ENCODE measurements at places on chromosomes 7 and 10. TPM values are rescaled to one million over a fixed set of nuclear protein-coding genes. Genes with fewer than 3 reads are reported as not detected.
A peak's percentile ranks its signal among the peaks of the same experiment; 100 is the strongest.

MYL10 gene
- total RNA-seq = not detected

- DNase-seq = no peak
Measured at GRCh38 chr7:92830532-92831110, 5.8 kb downstream of the CDK6 start.

PODXL gene
- total RNA-seq = 4.1 TPM

DNA sequence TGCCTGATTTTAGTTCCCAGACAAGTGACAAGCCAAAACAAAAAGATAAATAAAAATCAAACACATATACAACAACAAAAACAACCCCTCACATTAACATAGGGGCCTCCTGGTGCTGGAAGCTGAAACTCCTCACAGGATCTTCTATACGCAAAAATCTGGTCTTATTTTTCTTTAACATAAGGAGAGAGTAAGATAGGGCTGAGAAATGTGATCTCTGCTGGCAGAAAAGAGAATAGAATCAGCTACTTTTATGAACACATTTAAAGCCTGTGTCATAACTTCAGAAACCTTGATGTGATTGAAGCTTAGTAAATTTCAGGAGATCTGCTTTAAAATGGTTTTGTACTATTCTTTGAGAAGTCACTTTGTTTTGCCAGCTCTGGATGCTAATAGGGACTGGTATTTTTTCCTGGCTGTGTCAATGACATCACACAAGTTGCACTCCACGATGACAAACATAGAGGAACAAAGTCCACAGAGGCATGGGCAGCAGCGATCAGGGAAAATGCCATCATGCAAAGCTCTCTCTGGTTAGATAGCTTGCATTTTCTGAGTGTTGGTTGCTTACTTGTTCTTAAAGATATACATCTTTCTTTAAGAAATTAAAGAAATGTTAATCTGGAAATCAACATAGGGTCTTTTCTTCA, 176.6 kb upstream of the SP4 start:
- DNase-seq = no peak

DNA sequence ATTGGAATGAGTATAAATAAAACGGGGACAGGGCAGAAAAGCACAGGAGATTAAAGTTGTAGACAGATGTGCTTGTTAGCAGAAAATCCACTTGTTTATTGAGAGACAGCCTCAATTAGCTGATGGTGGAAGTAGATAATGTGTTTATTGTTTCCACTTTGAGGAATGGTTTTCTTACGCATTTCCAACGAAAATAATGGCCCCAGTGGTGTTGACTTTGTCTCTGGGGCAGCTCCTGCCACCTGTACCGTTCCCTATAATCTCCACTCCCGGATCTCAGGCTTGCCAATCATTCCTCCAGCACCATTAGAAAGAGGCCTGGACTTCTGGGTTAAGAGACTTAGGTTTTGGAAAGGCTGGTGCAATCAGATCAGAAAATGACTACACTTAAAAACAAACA, 638.7 kb downstream of the PARD3 start:
- DNase-seq = no peak

DNA sequence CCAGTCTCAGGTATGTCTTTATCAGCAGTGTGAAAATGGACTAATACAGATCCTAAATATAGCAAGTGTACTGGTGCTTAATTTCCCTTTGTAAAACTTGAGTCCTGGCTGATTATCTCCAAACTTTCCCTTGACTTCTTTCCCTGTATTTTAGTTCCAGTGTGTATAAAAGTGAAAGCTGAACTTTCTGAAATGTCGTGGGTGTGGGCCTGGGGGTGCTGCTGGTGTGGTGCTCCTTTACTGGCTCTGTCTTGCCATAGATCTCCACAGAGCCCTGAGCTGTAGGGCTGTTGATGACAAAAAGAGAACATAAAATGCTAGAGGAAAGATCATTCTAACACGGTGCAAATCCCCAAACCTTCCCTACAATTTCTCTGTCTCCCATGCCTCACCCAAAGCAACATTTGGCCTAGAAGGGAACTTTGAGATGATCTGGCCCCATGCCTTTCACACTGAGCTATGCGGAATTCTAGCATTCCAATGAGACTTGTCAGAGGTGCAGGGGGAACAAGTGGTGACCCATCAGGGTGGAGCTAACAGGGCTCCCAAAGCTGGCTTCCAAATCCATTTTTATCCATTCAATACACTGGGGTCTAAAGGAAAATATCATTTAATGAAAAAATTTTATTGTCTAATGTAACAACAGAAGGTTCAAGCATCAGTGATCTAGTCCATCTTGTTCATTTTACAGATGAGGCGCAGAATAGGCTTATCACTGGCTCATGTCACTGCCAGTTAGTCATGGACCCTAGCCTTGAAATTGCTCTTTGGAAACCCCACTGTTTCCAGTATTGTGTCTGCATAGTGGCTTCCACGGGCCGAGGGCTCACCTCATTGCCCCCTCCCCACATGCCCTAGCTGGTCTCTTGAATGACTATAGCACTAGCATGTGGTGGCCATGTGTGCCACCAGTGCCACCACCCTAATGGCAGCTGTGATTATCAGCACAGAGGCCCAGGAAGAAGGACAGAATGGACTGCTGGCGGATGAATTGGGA, 1000.9 kb downstream of the LRMDA start:
- DNase-seq = peak; percentile 59

DNA sequence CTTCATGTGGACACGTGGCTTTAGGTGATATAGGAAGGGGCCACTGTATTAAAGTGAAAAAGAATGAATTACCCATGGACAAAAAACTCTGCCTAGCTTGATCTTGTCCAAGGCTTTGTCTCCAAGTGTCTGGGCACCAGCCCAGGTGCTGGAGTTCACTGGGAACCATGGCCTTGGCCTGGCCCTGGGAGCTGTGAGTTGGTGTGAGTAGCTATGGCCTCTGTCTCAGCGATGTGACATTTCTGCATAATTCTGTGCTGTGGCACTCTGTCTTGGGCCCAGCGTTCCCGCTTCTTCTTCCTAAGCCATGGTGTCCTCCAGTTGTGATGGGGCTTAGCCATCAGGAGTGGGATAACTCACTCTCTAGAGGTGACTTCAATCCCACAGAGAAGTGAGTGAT, 119.0 kb upstream of the PPP2R2D start:
- no peak for DNase-seq

DNA sequence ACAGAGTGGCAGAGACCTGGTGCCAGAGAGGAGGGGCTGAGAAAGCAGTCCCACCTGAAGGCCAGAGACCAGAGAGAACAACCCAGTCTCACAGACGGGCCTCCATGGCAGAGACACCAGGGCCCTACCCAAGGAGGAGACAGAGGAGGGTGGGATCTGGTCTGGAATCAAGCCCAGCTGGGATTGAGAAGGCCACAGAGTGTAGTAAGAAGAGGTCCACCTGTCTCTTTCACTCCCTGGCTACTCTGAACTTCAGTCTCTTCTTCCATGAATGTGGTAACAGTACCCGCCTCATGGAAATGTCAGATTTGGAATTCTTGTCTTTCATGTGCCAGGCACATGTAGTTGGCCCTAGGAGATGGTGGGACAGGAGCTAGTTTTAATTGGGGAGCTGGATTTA, 55.6 kb downstream of the CLIP2 start:
- no peak for DNase-seq

DNA sequence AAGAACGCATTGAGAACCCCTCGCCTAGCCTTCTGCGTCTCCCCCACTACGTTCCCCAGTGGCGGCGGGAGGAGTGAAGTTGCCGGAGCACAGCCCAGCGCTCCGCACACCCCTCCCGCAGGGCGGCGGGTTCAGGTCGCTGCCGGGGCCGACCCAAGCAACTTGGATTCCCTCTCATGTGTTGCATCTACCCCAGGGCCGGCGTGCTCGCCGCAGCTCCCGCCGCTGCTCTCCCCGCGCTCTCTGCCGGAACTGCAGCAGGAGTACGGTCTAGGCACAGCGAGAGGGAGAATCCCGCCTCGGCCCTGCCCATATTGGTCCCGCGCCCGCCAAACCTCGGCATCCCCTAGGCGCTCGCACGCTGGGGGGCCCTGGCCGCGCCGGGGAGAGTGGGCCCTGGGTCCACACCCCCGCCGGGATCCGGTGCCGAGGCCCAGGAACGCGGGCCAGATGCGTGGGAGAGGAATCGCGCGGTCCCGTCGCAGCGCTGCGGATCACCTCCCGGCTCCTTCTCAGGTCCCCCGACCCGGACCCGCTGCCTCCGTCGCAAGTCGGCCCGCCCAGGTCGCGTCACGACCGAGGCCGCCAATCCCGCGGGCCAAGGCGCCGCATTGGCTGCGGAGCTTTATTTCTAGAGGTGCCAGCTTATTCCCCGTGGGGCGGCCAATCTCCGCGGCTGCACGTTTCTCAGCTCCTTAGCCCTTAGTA, 648 bp upstream of the TMEM243 start:
- DNase-seq = peak; percentile 85

GRCh38 chr10:33382921-33383713, 48.6 kb upstream of the NRP1 start:
- no peak for DNase-seq

AGR2 gene
- 18.3 TPM for total RNA-seq

DNA sequence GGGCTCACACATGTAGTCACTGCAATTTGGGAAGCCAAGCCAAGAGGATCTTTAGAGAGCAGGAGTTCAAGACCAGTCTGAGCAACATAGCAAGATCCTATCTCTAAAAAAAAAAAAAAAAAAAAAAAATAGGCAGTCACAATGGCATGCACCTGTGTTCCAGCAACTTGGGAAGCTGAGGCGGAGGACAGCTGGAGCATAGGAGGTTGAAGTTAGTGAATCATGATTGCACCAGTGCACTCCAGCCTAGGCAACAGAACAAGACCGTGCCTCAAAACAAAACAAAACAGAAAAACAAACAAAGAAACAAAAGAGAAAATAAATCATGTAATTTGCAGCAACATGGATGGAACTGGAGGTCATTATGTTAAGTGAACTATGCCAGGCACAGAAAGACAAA, 33.6 kb upstream of the BICC1 start:
- DNase-seq = no peak

DNA sequence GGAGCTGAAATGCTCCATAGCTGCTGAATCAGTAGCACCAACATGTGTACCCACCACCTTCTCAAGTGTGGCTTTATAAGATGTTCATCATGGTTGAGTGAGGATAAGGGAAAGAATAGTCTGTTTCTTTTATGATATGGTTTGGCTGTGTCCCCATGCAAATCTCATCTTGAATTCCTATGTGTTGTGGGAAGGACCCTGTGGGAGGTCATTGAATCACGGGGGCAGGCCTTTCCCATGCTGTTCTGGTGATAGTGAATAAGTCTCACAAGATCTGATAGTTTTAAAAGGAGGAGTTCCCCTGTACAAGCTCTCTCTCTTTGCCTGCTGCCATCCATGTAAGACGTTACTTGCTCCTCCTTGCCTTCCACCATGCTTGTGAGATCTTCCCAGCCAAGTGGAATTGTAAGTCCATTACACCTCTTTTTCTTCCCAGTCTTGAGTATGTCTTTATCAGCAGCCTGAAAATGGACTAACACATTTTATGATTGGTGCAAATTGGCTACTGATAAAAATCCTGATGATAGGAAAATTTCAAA, 799.9 kb downstream of the TNS3 start:
- DNase-seq = no peak

DNA sequence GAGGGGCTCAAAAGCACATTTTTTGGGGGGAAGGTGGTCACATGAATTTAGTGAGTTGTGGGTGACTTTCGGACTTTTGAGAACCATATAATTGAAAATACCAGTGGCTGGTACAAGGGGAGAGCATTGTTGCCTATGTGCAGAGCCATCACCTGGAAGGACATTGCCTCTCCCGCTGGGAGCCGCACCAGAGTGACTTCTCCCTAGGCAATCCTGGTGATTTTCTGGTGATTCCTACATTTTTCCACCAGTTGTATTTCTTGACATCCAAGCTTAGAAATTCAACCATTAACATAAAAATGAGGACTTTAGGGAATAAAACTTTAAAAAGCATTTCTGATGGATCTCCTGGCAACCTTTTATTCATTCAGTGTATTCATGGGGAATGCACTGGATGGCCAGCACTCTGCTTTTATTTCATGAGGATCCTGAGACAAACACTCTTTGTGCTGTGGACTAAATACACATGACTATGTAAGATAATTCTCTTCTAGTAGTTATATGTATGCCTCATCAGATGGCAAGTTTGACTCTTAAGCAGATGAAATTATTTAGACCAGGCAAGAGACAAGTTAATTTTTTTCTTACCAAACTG, 41.8 kb upstream of the MKI67 start:
- DNase-seq = no peak

- no peak for DNase-seq
Measured at GRCh38 chr7:157825325-157825724, 488.5 kb downstream of the DNAJB6 start.

GRCh38 chr10:131186547-131187253, 124.8 kb downstream of the TCERG1L start:
- DNase-seq = no peak

ARHGAP19 gene
- total RNA-seq = 15.2 TPM

DNA sequence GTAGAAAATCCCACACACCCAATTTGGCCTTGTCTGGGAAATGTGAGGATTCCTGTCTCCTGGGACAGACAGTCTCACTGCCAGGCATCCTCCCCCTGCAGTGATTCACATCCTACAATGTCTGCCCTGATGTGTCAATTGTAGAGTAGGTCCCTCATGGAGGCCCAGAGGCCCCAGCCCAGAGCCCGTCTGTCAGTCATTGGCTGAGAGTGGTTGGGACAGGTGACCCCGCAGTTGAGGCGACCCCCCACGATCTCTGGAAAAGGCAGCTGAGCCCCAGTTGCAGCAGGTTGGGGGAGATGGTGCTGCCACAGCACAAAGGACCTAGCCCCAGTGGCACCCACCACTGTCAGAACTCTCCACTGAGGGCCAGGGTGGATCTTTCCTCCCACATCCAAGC, 84.3 kb upstream of the INSIG1 start:
- DNase-seq = no peak

DNA sequence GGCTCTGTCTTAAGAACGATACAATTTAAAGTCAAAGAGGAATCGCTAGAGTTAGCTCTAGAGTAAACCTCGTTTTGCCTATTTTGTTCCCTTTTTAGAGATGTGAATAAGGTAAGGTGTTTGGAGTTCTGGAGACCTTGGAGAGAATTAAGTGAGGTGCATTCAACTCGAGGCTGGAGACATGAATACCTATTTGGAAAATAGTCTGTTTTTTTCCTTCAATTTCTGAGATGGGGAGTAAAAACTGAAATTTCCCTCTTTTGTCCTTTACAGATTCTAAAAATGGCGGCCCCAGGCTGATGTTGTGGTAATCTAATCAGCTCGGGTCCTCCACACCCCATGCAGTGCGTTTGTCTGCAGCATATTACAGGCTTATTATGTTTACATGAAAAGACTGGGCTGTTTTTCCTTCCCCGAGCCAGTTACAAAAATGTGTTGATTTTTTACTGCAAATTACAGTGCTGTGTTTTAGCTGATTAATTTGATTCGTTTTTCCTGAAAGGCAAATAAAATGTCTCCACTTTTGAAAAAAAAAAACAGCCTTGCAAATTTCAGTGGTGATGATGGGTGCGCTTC, 1.5 kb downstream of the KMT2E start:
- peak; percentile 61 for DNase-seq

CDNF gene
- total RNA-seq = not detected

HOXA6 gene
- not detected for total RNA-seq

DNA sequence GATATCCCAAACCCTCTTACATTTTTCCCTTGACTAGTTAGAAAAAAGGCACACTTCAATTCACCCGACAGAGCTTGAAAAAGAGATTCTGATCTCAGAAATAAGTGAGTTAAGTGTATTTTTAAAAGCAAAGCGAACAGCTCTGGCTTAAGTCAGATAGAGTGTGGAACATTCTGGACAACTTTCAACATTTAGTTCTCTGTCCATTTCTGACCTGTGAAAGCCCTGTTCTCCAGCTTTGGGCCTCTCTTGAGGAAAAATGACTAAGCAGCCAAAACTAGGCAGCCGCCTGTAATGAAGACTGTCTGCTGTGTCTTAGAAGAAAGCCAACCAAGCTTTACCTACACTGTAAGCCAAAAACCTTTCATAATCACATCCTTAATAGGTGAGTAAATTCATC, 50.5 kb downstream of the CDK6 start:
- DNase-seq = peak; percentile 91

PAX4 gene
- 2.9 TPM for total RNA-seq
